ENCODE measurements at places on chromosomes 12 and 14.

DNA sequence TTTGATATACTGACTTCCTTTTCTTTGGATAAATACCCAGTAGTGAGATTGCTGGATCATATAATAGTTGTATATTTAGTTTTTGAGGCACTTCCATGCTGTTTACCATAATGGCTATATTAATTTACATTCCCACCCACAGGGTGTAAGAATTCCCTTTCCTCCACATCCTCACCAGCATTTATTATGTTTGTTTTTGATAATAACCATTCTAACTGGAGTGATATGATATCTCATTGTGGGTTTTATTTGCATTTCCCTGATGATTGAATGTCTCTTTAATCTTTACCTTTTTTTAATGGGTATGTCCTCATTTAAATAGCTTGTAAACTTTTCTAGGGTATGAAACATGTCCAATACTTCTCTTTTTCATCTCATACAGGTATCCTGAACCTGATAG lies 11.6 kb upstream of the SAV1 start:
- no peak for DNase-seq

DNA sequence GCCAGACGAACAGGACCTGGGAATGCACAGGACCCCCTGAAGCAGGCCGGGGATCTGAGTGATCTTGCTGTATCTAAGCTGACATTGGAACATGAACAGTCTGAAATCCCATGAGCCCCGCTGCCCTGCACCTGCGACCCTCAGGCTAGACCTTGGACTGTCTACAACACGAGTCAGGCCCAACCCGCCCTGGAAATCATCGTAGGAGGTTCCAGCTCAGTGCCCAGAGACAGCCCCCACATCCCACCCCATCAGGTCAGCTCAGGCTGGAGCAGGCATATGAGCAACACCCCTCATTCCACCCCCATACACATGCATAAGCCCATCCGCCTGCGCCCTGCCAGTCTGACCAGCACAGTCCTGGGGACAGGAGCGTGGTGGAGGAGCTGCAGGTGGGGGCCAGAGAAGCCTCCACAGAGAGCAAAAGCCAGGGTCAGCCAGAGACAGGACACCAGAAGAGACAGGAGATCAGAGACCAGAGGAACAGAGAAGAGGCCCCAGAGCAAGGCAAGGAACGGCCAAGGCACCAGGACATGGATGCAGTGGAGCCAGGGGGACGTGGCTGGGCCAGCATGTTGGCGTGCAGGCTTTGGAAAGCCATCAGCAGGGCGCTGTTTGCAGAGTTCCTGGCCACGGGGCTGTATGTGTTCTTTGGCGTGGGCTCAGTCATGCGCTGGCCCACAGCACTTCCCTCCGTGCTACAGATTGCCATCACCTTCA lies at the start of gene AQP6:
AQP6 (plus strand) TSS at position 307 of the 720 bp plus-strand sequence; CDS start at position 534, 227 bp downstream.
- peak; percentile 49 for DNase-seq

- no peak for DNase-seq
Observed at GRCh38 chr12:80939231-80939950, 1.7 kb upstream of the LIN7A start.

DNA sequence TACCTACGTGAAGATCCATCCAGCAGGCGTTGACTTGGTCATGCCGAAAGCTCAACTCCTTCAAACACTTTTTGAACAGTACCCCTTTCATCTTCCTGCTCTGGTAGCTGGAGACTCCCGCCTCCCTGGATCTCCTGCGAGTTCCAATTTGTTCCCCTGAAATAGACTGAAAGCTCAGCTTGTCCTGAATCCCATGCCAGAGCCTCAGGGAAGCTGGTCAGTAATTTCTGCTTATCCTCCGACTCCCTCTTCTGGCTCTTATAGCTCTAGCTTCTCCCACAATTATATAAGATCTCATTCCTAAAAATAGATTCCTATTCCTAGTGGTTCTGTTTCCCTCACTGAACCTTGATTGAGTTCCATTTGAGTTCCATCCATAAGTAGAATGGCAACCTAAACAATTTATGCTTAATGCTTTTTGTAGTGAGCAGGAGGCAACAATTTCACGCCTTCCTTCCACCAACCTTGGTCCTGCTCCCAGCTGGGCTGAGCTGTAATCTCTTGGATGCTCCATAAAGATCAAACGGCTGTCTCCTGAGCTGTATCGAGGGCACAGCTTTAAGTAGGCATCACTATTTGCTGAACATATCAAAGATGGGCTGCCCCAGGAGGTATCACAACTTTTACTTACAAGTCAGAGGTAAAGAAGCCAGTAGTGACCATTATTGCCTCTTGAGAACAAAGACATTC lies 8.0 kb upstream of the TMEM132C start:
- peak; percentile 18 for DNase-seq

Data from kidney (tissue), 22 donors.